ENCODE measurements at places on chromosomes 1 and 21. TPM values are rescaled to one million over a fixed set of nuclear protein-coding genes. Genes with fewer than 3 reads are reported as not detected.
A peak's percentile ranks its signal among the peaks of the same experiment; 100 is the strongest.

CFAP74 gene
- 0.26 TPM for total RNA-seq

- peak; percentile 38 for DNase-seq
These were observed 648 bp downstream of the ATP1A1 start for GRCh38 chr1:116373431-116374352.

DLGAP3 gene
- total RNA-seq: not detected

GRCh38 chr1:38173157-38173831 is 126.7 kb upstream of the POU3F1 start:
- DNase-seq: no peak

DNA sequence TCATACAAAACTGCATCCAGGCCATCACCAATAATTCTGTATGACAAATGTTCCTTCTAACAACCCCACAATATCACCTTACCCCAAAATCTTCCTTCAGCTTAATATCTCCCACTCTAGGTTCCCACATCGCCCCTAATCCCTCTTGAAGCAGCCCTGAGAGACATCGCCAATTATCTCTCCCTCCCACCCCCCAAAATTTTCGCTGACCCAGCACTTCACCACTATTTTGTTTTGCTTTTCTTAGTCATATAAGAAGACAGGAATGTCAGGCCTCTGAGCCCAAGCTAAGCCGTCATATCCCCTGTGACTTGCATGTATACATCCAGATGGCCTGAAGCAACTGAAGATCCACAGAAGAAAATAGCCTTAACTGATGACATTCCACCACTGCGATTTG is 126.3 kb downstream of the ADGRL4 start:
- DNase-seq: no peak

GRCh38 chr21:42745511-42746239 is 92.3 kb downstream of the PDE9A start:
- DNase-seq: no peak

GRCh38 chr1:37761416-37762095 is 3.4 kb downstream of the EPHA10 start:
- DNase-seq: no peak

LHX8 gene
- total RNA-seq: not detected

DNA sequence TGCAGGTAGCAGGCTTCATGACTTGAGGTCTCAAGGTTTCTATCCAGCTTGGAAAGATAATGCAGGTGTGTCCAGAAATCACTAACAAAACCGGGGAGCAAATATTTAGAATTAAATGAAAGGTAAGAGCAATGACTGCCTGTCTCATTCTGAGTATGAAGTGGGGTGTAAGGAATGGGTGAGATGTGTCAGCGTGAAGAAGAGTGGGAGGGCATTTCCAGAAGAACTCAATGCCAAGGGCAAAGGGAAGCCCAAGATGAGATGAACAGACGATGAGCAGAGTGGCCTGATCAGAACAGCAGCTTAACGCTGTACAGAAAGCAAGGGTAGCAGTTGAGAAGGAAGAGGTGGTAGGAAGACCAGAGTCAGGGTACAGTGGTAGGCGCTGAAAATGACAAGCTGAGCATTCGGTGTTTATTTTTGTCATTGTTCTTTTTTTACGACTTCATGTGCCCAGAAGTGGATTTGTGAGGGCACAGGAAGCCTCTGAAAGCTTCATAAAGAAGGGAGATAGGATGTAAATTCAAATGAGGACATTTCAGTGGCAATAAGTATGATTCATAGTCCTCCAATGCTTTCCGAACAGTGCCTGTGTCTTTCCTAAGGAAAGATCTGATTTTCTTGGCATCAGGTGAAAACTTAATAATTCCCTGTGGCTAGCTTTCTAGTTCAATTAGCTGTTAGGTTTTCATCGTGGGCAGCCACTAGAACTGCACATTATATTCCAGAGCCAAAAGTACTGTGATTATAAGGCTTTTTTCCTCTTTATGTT is 190.5 kb downstream of the APP start:
- DNase-seq: no peak

- DNase-seq: no peak
These were observed 103.1 kb downstream of the LHX8 start for GRCh38 chr1:75237316-75237715.

GNG12 gene
- 103 TPM for total RNA-seq
